ENCODE measurements at places on chromosomes 5 and 9.
A peak's percentile ranks its signal among the peaks of the same experiment; 100 is the strongest.

- peak; percentile 49 for DNase-seq
Measured at GRCh38 chr5:60677850-60678664, 21.9 kb downstream of the DEPDC1B start.

- DNase-seq: peak; percentile 67
Measured at GRCh38 chr9:126722252-126722921, 82.5 kb upstream of the ZBTB43 start.

DNA sequence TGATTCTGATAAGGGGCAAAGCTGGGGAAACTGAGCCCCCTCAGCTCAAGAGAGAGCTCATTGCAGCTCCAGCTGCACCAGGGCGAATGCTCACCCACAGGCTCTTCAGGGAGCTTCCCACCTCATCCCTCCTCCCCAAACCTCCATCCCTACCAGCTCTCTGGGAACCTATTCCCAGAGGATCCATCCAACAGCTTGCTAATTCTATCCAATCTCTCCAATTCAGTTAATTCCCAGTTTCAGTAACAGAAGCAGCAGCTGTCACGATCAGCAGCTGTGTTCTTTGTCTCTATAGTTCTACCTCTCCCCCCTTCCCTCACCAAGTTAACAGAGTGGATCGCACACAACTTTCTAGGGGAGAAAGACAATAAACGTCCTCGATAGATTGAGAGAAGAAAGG, 135.5 kb upstream of the EFNA5 start:
- DNase-seq: no peak

- DNase-seq: no peak
Measured at GRCh38 chr9:33332011-33332410, 41.7 kb downstream of the NFX1 start.

DNA sequence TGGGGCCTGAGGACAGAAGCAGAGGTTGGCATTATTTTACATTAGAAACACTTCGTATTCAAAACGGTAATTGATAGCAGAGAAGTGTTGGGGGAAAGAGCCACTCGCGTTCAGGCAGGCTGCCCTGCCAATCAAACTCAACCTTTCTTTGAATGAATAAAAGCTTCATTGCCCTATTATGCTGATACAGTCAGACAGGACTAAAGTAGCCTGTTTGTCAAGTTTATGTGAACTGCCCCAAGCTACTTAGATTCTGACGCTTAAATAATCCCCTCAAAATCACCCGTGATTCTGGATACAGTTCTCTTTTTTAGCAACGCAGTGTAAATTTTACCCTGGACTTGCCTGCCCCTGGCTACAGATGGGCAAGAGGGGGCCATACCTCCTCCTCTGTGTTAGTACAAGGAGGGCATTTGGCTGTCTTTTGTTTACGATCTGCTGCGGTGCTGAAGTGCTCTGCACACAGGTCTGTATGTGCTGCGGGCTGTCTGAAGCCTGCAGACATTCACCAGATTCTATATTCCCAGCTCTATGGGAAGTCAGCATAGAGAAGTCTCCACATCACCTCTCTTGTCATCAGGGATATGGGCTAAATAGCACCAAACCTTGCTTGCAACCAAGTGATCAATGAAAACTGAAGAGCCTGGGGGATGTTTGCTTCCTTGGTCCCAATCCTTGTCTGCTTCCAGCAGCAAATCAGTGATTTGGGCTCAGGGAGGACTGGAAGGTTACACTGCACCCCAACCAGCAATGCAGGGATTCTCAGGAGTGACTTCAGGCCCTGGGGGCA, 218.4 kb downstream of the EBF1 start:
- no peak for DNase-seq

GRCh38 chr9:32644698-32645097, 9.2 kb upstream of the TAF1L start:
- no peak for DNase-seq

DNA sequence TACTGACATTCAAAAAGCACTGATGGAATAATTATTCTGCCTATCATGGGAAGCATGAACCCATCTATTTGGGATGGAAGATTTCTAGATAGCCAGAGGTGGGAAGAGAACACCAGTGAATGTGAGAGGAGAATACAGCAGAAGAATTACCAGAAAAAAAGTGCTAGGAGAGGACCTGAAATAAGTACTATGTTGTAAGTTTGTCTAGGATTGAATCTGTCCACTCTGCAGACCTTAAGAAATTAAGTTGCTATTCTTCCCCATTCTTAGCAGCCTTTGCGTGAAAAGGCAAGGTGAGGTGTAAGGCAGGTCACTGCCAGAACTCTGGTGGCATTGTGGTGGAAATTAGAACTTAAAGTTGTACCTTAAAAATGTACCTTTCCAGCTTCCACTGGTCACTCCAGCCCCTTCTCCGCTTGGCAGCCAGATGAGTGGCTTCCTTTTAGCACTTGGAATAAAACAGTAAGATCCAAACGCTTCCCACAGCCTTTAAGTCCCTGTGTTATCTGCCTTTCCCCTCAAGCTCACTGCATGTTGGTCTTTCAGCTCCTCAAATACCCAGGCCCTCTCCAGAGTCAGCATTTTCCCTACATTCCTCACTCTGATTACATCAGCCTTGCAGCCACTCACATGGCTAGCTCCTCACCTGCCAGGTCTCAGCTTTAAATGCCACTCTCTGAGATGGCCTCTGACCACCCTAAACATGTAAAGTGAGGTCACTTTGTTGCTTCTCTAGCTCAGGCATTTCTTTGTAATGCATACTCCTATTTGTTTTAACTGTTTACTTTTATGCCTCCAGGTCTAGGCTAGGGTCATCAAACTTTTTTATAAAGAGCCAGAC, 253.0 kb downstream of the EPB41L4A start:
- DNase-seq: no peak

DNA sequence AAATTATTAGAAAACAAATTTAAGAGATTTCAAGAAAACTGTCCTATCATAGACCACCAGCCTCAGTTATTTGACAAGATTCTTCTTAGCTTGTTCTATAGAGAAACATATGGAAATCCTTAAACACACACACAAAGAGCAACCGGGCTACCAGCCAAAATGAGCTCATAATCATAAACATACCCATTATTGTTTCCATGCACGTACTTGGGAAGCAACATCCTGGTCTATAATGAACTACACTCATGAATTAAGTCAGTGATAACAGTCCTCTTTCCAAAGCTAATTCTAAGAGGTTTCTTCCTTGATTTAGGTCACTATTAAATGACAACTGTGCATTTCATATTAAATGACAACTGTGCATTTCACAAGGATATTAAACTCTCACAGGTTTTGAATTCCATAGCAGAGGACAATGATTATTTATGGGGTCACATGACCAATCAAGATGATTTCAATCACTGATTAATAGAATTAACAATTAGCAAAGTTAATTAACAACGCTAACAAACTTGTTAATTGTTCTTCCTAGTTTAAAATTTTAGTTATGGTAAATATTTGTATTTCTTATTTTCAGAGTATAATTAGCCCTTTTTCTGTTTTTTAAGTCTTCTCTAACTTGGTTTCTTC, 77.0 kb downstream of the OXCT1 start:
- no peak for DNase-seq

DNA sequence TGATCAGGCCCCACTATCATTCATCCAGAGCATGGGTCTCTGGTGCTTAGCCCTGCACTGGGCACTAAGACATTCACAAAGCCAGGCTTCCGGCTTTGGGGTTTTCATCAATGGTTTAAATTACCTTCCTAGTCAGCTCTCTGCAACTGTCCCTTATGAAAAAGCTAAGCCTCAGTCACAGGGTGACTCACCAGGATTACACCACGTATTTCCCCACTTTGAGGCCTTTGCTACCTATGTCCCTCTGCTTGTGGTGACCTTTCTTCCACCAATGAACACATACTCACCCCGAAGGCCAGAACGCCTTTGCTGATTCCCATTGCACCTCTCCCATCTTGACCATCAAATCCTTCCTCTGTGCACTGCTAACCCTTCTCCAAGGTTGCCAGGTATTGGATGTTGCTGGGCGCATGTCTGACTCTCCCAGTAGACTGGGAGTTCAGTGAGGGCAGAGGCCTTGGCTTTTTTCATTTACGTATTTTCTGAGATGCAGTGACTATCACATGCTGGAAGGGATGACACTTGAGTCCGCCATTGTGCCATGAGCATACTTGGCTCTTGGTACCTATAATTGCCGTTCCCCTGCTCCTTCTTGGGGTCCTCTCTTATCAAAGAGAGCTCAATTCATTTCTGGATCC, 58.7 kb upstream of the TNFSF8 start:
- DNase-seq: no peak

DNA sequence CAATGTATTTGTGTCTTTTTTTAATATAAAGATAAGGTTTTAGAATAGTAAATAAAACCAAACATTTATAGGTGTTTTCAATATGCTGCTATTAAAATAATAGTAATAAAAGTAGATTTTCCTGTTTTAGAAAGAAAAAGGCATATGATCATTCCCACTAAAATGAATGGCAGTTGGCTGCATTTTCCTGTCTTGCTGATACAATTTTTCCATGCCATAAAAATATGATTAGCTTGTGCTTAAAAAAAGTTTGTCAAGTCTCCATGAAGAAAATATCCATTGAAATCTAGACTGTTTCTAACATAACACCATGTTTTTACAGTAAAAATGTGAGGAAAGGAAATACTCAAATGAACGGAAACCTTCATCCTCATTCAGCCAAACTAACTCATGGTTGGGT, 65.0 kb downstream of the FBXL7 start:
- no peak for DNase-seq

DNA sequence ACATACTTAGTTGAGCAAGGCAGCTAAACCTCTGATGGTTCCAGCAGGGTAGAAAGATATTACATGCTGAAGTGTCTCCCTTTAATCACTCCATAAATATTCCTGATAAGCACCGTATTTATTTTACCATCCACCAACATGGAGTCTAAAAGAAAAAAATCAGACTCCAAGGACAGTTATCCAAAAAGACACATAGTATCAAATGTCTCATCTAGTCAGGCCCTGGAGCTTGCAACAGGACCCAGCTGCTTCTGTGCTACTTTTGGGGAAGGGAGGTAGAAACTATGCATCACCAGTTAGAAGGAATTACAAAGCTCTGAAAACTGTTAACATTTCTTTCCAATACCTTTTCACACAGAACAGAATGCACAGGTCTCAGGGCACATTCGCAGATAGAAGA, 88.1 kb downstream of the S1PR3 start:
- DNase-seq: no peak

DNA sequence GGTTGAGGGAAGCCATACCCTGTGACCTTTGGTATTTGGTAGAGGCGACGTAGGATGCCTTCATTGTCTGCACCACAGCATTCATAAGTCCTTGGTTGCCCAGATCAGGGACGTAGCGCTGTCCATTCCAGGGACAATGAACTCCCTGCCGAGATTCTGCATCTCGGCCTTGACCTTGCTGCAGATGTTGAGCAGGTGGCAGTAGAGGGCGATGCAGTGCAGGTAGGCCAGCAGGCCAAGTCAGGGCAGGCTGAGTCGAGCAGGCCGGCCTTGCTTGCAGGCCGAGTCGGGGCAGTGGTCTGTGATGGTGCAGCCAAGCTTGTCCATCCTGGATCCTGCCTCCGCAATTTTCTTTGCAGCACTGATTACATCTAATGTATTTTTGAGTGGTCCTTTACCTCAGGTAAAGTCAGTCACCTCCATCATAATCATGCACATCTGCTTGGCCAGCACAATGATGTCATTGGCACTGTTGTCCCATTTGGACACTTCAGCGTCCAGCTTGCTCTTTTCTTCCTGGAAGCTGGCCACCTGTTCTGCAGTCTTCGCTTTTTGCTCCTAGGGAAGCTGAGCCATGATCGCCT, 93.4 kb upstream of the CCDC112 start:
- DNase-seq: no peak

GRCh38 chr5:152164860-152165259, 240.2 kb upstream of the GLRA1 start:
- no peak for DNase-seq

DNA sequence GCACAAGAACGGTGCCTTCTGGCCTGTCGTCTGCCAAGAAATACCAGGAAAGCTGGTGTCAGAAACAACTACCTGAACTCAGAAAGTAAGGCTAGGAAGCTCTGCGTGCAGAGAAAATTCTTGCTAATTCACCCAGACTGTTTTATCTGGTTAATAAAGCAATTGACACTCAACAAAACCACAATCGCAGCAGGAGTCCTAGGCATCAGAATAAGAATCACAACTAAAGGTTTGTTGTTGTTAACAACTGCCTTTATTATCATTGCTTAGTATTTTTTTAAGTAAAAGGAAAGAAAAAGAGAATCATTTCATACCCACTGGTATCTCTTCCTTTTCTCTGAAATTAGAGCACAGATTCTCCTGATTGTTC, 3.9 kb upstream of the ISL1 start:
- no peak for DNase-seq

DNA sequence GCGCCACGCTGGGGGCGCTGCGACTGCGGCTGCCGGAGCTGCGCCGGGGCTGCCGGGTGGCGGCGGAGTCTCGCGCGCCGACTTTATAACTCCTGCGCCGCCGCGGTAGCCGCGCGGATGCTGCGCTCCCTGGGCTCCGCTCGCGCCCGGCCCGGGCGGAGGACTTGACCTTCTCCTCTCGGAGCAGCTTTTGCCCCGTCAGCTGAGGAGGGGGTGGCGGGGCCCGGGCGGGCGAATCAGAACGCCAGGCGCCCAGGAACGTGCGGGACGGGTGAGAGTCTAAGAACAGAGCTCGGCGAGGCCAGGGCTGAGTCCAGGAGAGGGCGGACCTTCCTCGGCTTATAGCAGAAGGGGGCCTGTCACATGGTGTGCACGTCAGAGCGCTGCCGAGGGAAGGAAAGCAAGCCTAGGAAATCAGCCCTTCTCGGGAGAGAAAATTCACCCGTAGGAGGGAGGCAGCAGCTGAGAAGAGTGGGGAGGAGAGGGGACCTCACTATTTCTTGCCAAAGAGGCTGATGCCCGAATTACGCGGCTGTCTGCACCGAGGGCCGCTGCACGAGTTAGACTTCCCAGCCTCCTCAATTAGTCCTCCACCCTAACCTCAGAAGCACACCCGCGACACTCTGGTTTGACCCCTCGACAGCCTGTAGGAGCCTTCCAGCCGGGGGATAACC, at the start of gene FOXD1:
FOXD1 (minus strand) TSS at position 315 of the 674 bp plus-strand sequence. CDS start 415 bp downstream, outside the sequence.
- DNase-seq: no peak

DNA sequence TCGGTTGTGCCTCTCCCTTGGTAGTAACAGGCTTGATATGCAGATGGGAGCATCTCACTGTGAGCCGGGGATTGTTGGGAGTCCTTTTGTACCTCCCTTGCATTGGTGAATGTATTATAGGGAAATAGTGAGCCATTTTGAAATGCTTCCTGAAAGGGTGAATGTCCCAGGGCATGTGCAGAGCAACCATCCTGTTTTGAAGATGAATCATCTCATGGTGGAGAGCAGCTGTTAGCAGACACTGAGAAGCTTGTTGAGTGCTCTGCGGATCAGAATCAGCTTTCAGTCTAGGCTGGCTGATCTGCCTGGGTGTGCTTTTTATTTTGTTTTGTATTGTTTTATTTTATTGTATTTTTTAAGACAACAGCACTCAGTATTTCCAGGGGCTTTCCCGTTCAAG, 29.7 kb downstream of the SLC36A1 start:
- no peak for DNase-seq

- no peak for DNase-seq
Measured at GRCh38 chr5:53052499-53052898, 57.1 kb downstream of the MOCS2 start.

DNA sequence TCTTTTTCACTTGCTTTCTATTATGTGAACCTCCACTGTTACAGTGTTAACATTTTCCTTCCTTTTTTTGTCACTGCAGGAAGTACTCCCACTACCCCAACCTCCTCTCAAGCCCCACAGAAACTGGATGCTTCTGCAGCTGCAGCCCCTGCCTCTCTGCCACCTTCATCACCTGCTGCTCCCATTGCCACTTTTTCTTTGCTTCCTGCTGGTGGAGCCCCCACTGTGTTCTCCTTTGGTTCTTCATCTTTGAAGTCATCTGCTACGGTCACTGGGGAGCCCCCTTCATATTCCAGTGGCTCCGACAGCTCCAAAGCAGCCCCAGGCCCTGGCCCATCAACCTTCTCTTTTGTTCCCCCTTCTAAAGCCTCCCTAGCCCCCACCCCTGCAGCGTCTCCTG, 18.8 kb downstream of the NUP214 start:
- no peak for DNase-seq

Data from bone marrow (tissue), 2 donors.